ENCODE measurements at places on chromosomes 5 and 9.

- peak; percentile 1 for DNase-seq
These were observed 180.1 kb upstream of the MVB12B start for GRCh38 chr9:126146254-126147145.

GRCh38 chr5:79936002-79936645, 54.9 kb downstream of the MTX3 start:
- no peak for DNase-seq

- DNase-seq: peak; percentile 12
These were observed 7.1 kb upstream of the AFAP1L1 start for GRCh38 chr5:149264439-149265067.

DNA sequence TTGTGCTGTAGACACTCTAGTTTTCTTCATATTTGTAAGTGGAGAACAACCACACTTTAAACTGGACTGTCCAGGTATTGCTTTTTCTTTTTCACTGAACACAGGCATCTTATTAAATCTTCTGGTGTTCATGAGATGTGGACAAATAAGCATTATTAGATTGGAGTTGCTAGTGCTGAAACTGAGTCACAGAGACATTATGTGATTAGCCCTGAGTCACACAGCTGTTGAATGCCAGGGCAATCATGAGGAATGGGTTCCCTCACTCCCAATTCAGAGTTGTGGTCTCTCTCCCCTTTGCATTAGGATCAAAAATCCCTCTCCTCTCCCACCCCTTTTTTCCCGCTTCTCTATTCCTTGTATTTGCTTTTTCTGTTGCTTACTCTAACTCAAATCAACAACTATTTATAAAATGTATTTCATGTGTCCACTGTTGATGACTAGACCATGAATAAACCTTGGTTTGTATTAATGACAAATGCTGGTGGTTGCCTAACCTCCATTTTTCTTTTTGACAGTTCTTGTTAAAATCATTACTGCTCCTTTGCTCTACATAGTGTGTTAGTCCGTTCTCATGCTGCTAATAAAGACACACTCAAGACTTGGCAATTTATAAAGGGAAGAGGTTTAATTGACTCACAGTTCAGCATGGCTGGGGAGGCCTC, 738.2 kb downstream of the BRINP1 start:
- no peak for DNase-seq

- no peak for DNase-seq
These were observed 32.5 kb upstream of the SCAMP1 start for GRCh38 chr5:78327761-78328510.

DNA sequence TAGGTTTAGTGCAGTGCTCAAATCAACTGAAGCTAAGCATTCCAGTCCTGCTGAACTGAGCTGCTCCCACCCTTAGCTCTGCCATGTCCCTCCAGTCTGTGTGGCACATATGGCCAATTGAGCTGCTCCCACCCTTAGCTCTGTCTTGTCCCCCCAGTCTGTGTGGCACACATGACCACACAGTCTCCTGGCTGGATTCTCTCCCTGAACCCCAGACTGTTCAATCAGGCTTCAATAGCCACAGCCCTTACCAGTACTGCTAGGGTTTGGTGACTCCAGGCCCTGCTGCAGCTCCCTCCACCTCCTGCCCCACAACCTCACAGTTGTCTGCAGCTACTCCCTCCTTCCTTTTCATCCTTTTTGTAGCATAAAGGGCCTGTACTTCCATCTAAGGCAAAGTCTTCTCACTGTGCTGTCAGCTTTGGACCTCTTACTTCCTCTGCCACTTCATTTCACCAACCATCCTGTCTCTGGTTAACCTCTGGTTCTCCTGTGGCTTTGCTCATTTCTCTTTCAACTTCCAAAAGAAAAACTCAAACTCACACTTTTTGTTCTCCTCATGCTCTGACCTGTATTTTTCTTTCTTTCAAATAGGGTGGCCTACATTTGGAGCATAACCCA, 50.8 kb downstream of the ADAMTS12 start:
- DNase-seq: no peak

DNA sequence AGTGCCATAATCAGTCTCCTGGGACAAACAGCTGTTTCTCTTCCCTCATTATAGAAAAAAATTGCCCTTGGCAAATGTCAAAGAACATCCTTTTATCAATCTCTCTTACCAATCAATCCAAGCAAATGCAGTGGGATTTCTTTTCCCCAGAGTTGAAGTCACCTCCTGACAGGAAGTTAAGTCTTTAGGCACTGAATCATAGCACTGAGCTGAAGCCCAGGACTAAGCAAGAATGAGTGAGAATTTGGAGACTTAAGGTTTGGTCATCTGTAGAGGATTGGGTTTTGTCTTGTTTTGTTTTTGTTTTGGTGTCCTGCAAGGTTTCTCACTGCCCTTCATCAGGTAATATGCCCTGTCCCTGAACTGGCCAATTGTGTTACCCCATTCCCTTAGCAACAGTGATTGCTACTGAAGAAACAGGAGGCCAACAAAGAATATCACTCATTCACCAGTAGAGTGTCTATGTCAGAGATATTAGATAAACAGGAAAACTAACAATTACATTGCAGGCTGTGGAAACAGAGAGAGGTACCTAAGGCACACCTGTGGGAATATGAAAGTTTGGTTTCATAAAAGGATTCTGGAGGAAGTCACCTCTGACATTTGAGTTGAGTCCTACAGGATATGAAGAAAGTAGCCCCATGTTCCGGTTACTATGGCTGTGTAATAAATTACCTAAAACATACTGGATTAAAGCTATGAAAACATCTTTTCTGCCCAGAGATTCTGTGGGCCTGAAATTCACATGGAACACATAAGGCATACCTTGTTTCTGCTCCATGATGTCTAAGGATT, 4.5 kb upstream of the FXN start:
- DNase-seq: no peak

DNA sequence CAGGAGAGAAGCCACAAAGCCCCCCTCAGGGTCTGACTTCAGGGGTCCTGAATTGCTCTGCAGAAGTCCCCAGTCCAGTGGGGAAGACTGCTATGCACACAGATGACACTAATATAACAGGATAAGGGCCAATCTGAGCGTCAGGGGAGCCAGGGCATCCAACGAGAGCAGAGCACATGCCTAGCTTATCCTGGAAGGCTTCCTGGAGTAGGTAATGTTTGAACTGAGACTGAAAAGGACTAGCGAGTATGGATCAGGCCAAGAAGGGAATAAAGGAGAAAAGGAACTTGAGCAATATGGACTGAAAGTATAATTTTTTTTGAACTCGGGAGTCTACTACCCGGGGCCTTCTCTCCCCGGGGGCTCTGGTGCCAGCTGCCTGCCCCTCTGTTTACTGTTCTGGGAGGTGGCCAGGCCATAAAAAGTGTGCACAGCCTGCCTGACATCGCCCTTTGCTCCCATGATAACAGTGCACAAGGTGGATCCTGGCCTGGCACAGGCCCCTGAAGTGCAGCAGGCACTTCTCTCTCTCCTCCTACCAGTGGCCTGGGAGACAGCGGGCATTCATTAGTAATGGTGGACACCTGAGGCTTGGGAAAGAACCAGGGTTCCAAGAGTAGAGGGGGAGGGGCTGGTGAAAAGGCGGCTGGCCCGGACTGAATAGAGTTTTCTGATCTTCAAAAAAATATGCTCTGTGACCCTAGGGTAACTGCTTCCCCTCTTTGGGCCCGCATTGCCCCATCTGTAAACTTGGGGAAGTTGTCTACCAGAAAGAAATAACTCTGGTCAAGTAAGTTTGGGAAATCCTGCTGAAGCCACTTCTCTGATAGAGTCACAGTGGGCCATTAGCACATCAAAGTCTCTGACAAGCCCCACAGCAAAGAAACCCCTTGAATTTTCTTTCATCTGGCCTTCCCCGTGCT, 4.6 kb upstream of the SLC6A7 start:
- no peak for DNase-seq
